ENCODE measurements at places on chromosomes 7 and 10. TPM values are rescaled to one million over a fixed set of nuclear protein-coding genes. Genes with fewer than 3 reads are reported as not detected.
A peak's percentile ranks its signal among the peaks of the same experiment; 100 is the strongest.

- no peak for ATAC-seq
Observed at GRCh38 chr10:73732426-73732825, 11.7 kb upstream of the SEC24C start.

ADCYAP1R1 gene
- 20.3 TPM for total RNA-seq

GRCh38 chr7:124429923-124430322 is 335.7 kb downstream of the GPR37 start:
- no peak for ATAC-seq

DNA sequence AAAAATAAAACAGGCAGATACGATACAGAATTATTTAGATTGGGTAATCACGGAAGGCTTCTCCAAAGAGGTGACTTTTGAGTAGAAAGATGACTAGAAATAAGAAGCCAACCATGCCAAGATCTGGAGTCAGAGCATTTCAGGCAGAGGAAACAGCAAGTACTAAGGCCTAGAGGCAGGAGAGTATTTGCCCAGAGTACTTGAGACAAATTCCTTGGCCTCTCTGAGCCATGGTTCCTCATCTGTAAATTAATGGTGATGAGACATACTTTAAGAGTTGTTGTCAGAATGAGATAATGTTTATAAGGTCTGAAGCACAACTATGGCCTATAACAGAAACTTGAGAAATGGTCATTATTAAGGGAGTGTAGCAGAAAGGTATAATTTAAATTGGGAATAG is 15.8 kb upstream of the GPR37 start:
- ATAC-seq = no peak

DDX56 gene
- 34.2 TPM for total RNA-seq

DNA sequence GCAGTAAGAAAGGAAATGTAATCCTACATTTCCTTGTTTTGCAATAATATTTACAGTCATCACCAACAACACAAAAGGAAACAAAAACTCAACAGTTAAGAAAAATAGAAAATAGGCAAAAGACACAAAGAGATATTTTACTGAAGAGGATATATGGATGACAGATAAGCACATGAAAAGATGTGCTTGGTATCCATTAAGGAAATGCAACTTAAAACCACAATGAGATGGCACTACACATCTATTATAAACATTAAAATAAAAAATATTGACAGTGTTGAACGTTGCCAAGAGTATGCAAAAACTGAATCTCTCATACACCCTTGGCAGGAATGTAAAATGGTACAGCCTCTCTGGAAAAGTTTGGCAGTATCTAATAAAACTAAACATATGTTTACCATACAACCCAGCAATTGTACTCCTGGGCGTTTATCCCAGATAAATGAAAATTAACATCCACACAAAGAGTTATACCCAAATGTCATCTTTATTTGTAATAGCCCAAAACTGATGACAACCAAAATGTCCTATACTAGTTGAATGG is 5.4 kb downstream of the CEP41 start:
- no peak for ATAC-seq

CYP2W1 gene
- not detected for total RNA-seq

GRCh38 chr10:97682042-97682441 is 5.0 kb downstream of the AVPI1 start:
- no peak for ATAC-seq

- no peak for ATAC-seq
Observed at GRCh38 chr7:128150223-128150865, 90.7 kb upstream of the LEP start.

- ATAC-seq = no peak
Observed at GRCh38 chr10:95279042-95279820, 11.6 kb downstream of the PDLIM1 start.

UCMA gene
- not detected for total RNA-seq

- peak; percentile 84 for ATAC-seq
Observed at GRCh38 chr7:99379043-99379577, 4.6 kb downstream of the ARPC1B start.

DNA sequence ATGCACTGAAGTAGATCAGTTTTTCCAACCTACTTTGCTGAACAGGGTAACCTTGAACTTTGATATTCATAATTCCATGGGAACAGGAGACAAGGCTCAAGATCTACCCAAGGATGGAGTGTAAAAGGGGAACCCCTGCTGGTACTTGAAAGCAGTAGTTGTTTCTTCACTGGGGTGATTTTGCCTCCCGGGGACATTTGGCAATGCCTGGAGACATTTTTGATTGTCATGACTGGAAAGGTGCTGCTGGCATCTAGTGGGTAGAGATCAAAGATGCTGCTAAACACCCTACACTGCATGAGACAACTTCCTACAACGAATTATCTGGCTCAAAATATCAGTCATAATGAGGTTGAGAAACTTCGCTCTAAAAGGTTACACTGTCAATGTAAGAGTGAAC is 214.8 kb upstream of the CTBP2 start:
- no peak for ATAC-seq

- no peak for ATAC-seq
Observed at GRCh38 chr10:46551701-46552525, 4.5 kb downstream of the GPRIN2 start.

TCAF2 gene
- total RNA-seq = 1.9 TPM

CALHM3 gene
- total RNA-seq = not detected

DNA sequence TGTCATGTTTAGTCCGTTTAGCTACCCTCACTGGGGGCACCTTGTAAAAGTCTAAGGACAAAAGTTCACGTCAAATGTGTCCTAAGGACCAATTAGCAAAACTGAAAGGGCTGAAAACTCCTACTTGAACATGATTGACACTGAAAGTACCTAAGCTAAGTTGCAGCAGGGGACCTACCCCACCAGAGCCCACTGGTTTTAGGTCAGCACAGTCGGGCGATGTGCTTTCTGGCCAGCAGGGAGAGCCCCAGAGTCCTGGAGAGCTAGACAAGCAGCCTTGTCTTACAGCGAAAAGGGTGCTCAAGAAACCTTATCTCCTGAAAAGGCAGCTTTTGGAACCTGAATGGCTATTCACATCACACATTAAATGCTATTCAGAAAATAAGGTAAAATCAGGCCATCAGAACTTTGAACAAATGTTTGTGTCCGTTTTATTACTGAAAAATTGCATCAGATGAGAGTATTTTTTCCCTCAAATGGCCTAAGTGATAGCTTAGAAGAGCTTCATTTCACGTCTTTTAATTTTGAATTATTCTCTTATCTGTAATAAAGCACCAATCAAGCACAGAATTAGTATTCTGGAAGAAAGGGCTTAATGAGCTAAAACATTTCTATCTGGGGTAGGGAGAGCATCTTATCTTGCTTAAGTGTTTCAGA is 52.2 kb upstream of the MKI67 start:
- ATAC-seq = no peak

ZNF503 gene
- total RNA-seq = 27.3 TPM

GRCh38 chr7:146728611-146729010 is 612.0 kb downstream of the CNTNAP2 start:
- ATAC-seq = no peak

DNA sequence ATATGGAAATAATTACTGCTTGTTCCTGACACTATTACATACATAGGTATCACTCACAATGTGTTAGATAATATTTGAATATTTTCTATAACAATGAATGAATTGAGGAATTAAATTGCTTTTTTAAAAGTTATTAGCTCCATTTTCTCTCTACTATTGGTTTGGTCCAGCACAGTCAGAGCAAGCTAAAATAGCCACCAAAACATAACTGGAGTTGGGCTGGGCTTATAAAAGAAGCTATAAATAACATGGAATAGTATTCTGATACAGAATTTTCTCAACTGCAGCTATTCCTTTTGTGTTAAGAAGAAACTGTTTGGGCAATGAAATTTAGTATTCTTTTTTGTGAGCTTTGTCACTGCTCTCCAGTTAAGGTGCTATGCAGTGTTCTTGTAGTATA is 142.6 kb upstream of the LRRN3 start:
- no peak for ATAC-seq

HOXA4 gene
- total RNA-seq = 8.6 TPM

GRCh38 chr10:90462749-90463470 is 394.9 kb downstream of the HTR7 start:
- no peak for ATAC-seq

DNA sequence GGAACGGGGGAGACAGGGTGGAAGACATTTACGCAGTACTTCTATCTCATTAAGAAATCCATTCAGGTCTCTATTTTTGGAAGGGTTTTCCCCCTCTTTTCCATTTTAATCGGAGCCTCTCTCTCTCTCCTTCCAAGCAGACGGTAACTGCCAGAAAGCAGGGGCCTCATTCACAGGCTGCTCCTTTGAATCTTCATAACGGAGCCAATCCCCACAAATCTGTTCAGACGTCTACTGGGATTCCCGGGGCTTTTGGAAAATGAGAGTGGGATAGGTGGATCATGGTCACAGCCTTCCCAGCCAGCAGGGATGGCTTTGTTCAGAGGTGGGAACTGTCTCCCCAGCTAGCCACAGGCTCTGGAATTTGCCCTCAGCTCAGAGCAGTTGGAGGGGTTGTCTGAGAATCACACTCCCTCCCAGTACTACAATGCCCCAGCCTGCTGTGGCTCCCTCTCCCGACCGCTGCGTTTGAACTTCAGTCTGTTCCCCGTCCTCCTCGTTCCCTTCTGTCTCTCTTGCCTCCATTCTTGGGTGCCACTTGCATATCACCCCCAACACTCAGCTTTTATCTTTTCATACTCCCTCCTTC is 413.6 kb downstream of the PLXNA4 start:
- no peak for ATAC-seq

SMO gene
- 20.1 TPM for total RNA-seq

DNA sequence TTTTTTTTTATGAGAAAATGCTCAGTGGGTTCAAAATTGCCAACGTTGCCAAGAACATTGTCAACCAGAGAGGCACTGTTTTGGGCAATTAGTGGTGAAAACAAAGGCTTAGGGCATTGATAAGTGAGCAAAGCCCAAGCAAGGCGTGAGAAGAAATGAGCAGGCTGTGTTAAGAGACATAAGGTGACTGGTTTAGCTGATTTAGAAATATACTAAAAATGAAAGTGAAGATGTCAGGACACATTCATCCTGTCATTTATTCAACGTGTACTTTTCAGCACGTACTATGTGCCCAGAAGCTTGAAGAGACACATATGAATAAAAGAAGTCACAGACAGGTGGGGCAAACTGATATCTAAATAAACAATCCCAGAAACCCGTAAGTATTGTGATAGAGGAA is 31.8 kb downstream of the AOAH start:
- ATAC-seq = no peak

DNA sequence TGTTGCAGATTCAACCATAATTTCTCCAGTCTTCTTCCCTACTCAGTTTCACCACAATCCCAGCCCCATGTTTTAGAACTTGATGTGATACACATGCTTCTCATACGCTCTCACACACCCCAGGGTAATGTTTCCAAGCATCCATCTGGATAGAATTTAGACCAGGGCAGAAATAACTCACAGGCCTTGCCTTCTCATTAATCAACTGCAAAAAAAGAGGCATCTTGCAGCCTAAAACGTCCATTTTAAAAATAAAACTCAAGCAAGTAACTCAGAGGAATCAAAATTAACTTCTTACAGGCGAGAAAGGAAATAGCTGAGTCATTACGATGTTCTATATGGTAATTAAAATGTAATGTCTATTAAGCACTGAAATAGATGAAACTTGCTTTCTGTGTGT is 127.2 kb upstream of the RSU1 start:
- ATAC-seq = peak; percentile 71

STK17A gene
- total RNA-seq = 31.5 TPM

DNA sequence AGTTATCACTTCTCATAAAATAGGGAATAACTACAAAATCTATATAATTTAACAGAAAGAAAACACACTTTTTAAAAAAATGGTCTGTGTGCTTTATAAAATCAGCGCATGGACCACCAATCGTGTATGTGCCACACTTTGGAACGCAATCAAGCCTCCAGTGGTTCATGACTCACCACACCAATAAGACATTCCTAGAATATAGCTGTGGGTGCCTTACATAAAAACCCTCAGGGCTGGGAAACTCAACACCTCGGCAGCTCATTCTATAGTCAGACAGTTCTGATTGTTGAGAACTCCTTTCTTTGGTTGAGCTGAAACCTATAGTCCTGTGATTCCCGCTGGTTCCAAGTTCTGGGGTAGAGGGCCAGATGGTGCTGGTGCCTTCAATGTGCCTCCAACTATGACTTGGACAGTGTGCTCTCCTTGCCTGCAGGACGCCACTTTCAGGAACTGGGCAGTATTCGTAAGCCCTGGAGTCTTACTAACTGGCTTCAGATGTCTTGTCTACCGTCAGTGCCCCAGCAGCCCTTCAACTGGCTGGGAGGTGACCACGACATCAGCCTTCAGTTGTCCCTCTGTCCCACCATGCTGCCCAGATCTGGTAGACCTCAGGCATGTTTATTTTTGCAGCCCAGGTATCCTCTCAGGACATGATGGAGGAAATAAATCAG is 135.7 kb upstream of the GDF10 start:
- no peak for ATAC-seq

PMS2 gene
- 9.1 TPM for total RNA-seq

GRCh38 chr10:69418052-69418752 is 1.5 kb upstream of the TACR2 start:
- no peak for ATAC-seq

GRCh38 chr10:73902351-73902750 is 8.6 kb upstream of the PLAU start:
- ATAC-seq = no peak

- ATAC-seq = no peak
Observed at GRCh38 chr10:13922586-13922985, 335.8 kb downstream of the PRPF18 start.

DNA sequence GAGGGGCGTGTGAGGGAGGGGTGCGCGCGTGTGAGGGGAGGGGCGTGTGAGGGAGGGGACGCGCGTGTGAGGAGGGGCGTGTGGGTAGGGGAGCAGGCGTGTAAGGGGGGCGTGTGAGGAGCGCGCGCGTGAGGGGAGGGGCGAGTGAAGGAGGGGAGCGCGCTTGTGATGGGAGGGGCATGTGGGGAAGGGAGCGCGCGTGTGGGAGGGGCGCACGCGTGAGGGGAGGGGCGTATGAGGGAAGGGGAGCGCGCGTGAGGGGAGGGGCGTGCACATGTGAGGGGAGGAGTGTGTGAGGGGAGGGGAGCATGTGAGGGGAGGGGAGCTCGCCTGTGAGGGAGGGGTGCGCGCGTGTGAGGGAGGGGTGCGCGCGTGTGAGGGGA is 19.1 kb downstream of the MXI1 start:
- peak; percentile 35 for ATAC-seq

GRCh38 chr10:125148528-125148927 is 11.8 kb downstream of the CTBP2 start:
- ATAC-seq = peak; percentile 57

All from gastroesophageal sphincter (tissue), 4 donors.